ENCODE measurements at places on chromosomes 3 and 15.

DNA sequence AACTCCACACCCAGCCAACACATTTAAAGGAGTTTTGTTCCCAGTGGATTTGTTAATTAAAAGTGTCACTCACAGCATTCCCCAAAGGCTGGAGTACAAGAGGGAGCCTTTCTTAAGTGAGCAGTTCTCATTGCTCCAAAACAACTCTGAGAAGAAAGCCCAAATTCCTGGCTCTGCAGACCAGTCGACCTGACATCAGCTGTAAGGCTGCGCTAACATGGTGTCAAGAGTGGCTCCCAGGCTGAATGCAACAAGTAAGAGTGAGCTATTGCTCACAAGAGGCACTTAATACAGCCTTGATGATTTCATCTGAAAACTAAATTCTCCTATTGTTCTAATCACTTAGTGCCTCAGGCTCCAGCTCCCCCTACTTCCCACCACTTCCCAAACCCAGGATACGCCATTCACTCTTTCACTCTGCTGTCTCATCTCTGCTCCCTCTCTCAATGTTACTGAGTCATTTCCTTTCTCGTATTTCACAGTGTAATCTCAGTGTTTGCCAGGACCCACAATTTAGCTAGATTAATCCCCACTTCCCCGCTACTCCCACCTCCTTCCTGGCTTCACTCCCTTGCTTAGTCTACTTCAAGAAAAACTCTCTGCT is 81.8 kb downstream of the WWTR1 start:
- no peak for DNase-seq

- no peak for DNase-seq
These were observed 67.7 kb downstream of the IFT80 start for GRCh38 chr3:160331127-160331937.

DNA sequence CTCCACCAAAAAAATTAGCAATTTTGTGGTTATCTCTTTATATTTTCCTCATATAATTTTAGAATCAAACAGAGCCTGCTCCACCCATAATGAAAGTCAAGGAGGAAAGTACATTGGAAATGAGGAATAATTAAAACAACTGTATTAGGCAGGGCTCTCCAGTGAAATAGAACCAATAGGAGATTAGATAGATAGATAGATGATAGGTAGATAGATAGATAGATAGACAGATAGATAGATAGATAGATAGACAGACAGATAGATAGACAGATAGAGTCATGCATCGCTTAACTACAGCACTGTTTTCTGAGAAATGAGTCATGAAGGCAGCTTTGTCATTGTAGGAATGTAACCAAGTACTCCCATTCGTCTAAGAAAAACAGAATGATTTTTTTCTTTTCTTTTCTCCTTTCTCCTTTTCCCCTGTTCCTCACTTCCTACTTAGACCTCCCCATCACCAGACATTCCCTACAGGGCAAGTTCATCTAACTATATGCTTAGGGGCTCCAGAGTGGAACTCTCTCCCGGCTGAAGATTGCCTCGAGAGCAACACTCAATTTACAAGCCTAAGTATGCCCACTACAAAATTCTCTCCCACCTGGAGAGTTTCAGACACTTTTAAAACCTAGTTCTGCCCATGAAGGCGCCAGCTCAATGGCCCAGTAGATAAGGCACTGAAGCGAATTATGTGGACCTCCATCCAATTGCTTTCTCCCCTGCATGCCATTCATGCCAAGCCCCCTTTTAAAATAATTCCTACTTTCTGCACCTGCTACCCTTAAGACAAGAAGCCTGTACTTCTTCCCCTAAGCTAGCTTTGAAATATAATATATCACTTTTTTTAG is 53.3 kb upstream of the LIPC start:
- no peak for DNase-seq

- DNase-seq = no peak
These were observed 49.4 kb upstream of the ACVR2B start for GRCh38 chr3:38404286-38404685.

GRCh38 chr15:71659730-71660067 is 150.7 kb upstream of the NR2E3 start:
- DNase-seq = no peak

DNA sequence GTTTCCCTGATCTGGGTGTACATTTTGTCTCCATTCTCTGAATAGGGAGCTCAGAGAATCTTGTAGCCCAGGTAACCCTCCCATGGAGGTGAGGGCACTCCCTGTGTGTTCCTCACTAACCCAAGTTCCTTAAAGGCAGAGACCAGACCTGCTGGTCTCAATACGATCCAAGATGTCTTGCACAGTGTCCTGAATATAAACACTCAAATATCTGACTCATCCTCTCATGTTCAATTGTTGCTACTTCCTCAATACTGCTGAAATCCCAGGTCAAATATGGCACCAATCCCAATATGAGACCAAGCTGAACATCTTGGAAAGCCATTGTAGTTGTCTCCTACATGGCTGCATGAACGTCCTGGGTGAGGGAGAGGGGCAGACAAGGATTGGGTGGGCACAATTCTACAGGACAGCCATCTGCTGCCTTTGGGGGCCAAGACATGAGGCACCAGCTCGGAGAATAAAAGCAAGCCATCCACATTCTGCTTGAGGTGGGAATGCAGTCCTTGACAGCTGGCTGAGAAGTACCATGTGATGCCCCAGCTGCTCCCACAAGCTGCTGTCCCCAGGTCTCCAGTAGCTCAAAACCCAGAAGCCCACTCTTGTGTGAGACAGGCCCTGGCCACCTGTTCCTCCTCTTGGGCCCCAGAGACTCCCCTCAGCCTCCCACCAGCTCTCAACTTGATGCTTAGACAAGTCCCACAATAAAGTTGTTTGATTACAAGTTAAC is 18.2 kb downstream of the TBC1D2B start:
- no peak for DNase-seq

DNA sequence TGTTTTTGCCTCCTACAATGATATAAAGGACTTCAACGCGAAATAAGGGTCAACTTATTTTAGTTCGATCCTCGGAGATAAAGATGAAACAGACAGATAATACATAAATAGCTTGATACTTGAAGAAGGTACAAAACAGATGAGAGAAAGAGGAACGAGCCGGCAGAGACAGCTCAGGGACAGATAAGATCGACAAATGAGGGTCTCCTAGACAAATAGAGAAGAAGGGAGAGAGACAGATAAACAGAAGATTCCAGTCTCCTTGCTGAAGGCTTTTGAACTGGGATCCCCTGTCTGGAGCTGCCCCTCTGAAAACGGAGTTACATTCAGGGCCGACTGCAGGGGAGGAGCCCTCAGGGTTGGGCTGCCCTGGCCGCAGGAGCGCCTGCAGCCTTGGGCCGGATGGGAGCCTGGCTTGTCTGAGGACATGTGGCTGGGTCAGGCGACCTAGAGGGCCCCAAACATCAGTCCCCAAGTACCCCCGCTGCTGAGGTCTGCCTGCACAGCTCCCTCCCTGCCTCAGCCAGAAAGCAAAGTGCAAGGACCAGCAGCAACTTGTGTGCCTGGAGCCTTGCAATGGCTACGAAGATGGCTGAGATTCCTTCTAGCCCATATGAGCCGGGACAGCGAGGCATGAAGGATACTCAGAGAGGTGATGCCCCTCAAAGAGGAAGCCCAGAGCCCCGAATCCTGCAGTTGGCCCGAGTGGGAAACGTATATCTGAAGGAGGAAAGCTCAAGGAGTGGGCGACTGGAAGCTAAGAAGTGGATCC is 926 bp upstream of the SKOR1 start:
- DNase-seq = peak; percentile 27

- DNase-seq = no peak
These were observed 62.4 kb downstream of the COL8A1 start for GRCh38 chr3:99700631-99701268.

Data from breast epithelium (tissue), 4 donors.